CD8-positive, alpha-beta memory T cell (primary cell): ENCODE measurements at places on chromosomes 13 and 19. TPM values are rescaled to one million over a fixed set of nuclear protein-coding genes. Genes with fewer than 3 reads are reported as not detected.

- no peaks in the 10 kb centered on the region for H3K27me3 ChIP-seq
- no peak overlapping the region for H3K4me3 ChIP-seq
- H3K36me3 ChIP-seq = peaks cover 5% of the 10 kb centered on the region
- no peak for DNase-seq
- H3K27ac ChIP-seq = no peak overlapping the region
These were observed 12.0 kb downstream of the MLLT1 start for GRCh38 chr19:6267552-6268381.

DNA sequence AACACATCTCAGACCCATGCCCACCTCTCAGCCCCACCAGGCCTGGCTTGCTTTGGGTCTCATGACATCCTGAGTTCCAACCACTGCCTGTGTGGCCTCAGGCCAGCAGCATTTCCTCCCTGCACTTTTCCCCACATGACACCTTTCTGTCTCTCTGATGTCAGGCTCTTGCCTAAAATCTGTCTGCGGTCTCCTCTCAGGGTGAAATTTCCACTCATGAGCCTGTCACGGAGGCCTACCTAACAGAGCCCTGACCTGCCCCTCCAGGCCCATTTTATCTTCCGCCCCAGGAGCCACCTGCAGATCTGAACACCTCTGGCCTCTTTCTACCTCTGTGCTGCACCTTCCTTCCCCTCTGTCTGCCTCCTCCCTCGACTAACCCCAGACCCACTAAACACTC is 93.5 kb downstream of the ZDHHC20 start:
- peak; percentile 10 for DNase-seq
- H3K27me3 ChIP-seq = no peaks in the 10 kb centered on the region
- no peak overlapping the region for H3K27ac ChIP-seq
- peaks cover 8% of the 10 kb centered on the region for H3K4me1 ChIP-seq
- H3K4me3 ChIP-seq = no peak overlapping the region

DNA sequence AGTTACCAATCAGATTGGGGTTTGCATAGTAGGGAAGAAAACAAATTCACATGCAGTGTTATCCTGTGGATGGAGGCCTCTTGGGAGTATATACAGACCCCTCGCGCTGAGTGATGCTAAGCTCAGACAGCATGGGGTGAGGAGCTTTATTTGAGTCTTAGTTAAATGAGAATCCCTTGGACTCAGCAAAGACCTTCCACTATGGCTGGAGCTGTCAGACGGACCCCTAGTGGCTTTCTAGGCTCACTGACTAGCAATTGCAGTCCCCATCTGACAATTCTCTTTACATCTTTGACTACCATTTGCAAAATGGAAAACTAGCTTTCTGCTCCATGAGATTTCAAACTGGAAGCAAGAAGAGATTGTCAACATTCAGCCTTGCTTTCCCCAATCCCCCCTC is 90.4 kb downstream of the STOML3 start:
- no peak overlapping the region for H3K4me3 ChIP-seq
- H3K27me3 ChIP-seq = no peaks in the 10 kb centered on the region
- H3K27ac ChIP-seq = no peak overlapping the region
- DNase-seq = no peak
- no peaks in the 10 kb centered on the region for H3K36me3 ChIP-seq

- no peak for DNase-seq
- H3K27ac ChIP-seq = no peak overlapping the region
- H3K36me3 ChIP-seq = peaks cover 40% of the 10 kb centered on the region
- H3K4me3 ChIP-seq = no peak overlapping the region
These were observed 23.4 kb downstream of the RRAS start for GRCh38 chr19:49616532-49616931.

DNA sequence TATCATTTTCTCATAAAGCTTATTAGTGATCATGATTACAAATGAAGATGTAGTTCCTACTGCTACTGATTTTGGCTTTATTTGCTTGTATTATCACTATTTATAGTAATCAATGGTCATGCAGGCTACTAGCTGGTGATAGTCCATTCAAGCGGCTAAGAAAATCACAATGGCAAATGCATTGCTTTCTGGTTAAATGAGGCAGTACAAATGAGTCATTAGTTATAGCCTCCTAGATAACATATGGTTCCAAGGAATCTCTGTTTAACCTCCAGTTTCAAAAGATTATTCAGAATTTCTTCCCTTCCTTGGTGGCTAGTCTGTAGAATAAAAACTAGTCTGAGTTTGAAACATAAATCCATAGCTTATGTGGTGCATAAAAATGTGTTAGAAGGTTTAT is 141.3 kb upstream of the HTR2A start:
- H3K27me3 ChIP-seq = no peaks in the 10 kb centered on the region
- H3K4me1 ChIP-seq = no peaks in the 10 kb centered on the region
- H3K4me3 ChIP-seq = no peak overlapping the region
- H3K27ac ChIP-seq = no peak overlapping the region

GNG7 gene
- 0.53 TPM for total RNA-seq

- no peak for DNase-seq
- H3K27ac ChIP-seq = no peak overlapping the region
- no peak overlapping the region for H3K4me3 ChIP-seq
- no peaks in the 10 kb centered on the region for H3K36me3 ChIP-seq
- H3K4me1 ChIP-seq = no peaks in the 10 kb centered on the region
- H3K27me3 ChIP-seq = no peaks in the 10 kb centered on the region
These were observed 26.8 kb downstream of the ZNF627 start for GRCh38 chr19:11624069-11624463.

DNA sequence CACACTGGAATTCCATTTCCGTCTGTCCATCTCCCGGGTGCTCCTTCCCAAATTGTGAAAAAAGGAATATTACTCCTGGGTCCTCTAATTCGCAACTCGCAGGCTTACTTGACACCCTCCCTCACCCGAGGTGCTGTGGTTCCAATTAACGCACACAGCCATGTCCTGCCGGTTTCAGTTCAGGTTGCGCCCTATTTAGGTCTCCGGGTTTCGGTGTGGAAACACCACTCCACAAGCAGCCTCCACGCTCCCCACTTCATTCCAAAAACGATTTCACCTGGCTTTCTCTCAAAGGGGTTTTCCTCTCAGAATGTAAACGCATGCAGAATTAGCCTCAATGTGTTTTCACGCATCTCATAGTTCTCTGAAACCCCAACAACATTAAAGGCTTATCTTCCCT is 37.9 kb downstream of the NAXD start:
- H3K27me3 ChIP-seq = no peaks in the 10 kb centered on the region
- no peak overlapping the region for H3K27ac ChIP-seq
- H3K4me1 ChIP-seq = peaks cover 7% of the 10 kb centered on the region
- no peak for DNase-seq
- peaks cover 8% of the 10 kb centered on the region for H3K36me3 ChIP-seq

PRKCSH gene
- 272 TPM for total RNA-seq

GRCh38 chr13:108980237-108980636 is 350.8 kb downstream of the MYO16 start:
- no peak overlapping the region for H3K4me3 ChIP-seq
- H3K27me3 ChIP-seq = no peaks in the 10 kb centered on the region
- H3K4me1 ChIP-seq = no peaks in the 10 kb centered on the region
- no peak overlapping the region for H3K27ac ChIP-seq

PALM3 gene
- not detected for total RNA-seq

KLK6 gene
- total RNA-seq = not detected

DNA sequence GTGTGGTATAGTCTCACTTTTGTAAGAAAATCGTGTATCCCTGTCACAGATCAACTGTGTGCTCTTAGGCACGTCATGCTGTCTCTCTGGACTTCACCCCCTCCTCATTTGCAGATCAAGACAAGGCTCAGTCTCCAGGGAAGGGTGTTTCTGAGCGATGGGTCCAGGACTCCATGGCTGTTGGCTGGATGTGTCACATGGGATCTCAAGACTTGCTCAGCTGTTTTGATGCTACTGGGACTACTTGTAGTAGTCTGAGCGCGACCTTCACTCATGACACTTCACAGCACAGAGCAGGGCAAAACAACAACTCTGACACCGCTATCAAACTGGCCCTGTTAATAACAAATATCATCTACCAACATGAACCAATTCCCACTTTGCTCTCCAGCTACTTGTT is 36.2 kb downstream of the SMAD9 start:
- H3K36me3 ChIP-seq = no peaks in the 10 kb centered on the region
- no peak overlapping the region for H3K27ac ChIP-seq
- H3K27me3 ChIP-seq = no peaks in the 10 kb centered on the region
- no peaks in the 10 kb centered on the region for H3K4me1 ChIP-seq

METTL21C gene
- not detected for total RNA-seq

DNA sequence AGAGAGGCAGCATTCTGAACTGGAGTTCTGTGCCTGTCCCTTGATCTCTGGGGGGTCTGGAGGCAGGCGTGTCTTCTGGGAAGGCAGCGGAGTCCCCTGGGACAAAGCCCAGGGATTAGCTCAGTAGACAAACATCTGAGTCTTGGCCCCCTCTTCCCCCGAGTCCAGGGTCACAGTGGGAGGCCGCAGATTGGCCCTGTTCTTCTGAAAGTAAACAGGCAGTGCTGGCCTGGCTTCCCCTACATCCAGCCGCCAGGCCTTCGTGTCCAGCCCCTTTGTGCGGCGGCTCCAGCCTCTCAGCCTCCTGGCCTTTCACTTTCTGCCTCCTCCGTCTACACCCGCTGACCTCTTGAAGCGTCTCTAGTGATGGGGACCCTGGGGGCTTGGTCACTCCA is 989 bp downstream of the NFILZ start:
- no peak for DNase-seq
- no peaks in the 10 kb centered on the region for H3K36me3 ChIP-seq
- no peaks in the 10 kb centered on the region for H3K4me1 ChIP-seq
- H3K27ac ChIP-seq = no peak overlapping the region

ZNF443 gene
- total RNA-seq = 4.6 TPM

VMAC gene
- total RNA-seq = 4.1 TPM

FUT3 gene
- total RNA-seq = not detected

ARL11 gene
- 0.20 TPM for total RNA-seq

GRCh38 chr13:25171517-25172302 is at the start of gene AMER2:
Gene AMER2, minus strand, starts transcription at chr13:25172288. Its CDS starts 669 bp downstream, at chr13:25171619.
- H3K4me1 ChIP-seq = no peaks in the 10 kb centered on the region
- H3K4me3 ChIP-seq = no peak within 1 kb of the TSS
- H3K27me3 ChIP-seq = peaks cover 10% of the 10 kb centered on the region
- H3K27ac ChIP-seq = no peak within 1 kb of the TSS
- no peaks in the 10 kb centered on the region for H3K36me3 ChIP-seq

GRCh38 chr13:109728791-109729731 is 57.3 kb downstream of the IRS2 start:
- no peak overlapping the region for H3K27ac ChIP-seq
- peaks cover 3% of the 10 kb centered on the region for H3K4me1 ChIP-seq
- no peak for DNase-seq
- H3K36me3 ChIP-seq = no peaks in the 10 kb centered on the region
- H3K4me3 ChIP-seq = no peak overlapping the region

DNA sequence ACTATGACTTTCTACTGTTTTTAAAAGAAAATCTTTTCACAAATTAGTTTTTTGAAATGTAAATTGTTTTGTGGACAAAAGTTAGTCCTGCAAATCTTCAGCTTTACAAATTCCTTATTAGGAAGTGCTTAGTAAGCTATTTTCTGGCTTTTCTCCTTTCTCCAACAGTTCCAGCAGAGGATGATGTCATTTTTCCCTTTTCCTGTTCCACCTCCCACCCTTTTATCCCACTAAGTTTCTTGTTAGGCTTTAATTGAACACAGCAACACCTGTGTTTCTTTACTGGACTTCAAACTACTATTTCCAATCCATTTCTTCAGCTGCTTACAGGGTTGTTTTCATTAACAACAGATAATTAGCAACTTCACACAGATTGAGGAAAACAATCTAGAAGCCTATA is 389.2 kb downstream of the NDFIP2 start:
- no peaks in the 10 kb centered on the region for H3K4me1 ChIP-seq
- no peaks in the 10 kb centered on the region for H3K27me3 ChIP-seq
- H3K36me3 ChIP-seq = no peaks in the 10 kb centered on the region

DNA sequence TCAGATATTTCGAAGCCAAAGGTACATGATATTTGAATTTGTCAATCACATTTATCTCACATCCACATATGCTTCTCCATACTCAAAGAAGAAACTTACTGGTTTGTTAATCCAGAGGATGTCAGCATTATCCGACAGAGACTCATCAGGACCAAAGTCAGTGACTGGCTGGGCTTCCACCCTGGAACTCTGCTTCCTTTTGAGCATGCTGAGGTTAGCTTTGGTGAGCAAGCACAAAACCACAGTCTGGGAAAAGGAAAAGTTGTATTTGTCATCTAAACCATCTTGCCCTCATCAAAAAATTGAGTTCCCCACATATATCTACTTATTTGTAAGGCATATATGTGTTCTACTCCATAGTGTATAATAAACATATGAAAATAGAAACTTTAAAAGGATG is 17.4 kb downstream of the NALCN start:
- no peaks in the 10 kb centered on the region for H3K4me1 ChIP-seq
- no peak overlapping the region for H3K27ac ChIP-seq
- H3K4me3 ChIP-seq = no peak overlapping the region

GRCh38 chr19:57037556-57037955 is 82.2 kb upstream of the USP29 start:
- no peak overlapping the region for H3K4me3 ChIP-seq
- no peaks in the 10 kb centered on the region for H3K4me1 ChIP-seq
- H3K36me3 ChIP-seq = no peaks in the 10 kb centered on the region
- no peak for DNase-seq
- H3K27ac ChIP-seq = no peak overlapping the region

- no peak within 1 kb of the TSS for H3K27ac ChIP-seq
- H3K4me1 ChIP-seq = no peaks in the 10 kb centered on the region
- DNase-seq = peak; percentile 12
- no peaks in the 10 kb centered on the region for H3K36me3 ChIP-seq
- peak within 1 kb of the TSS; percentile 54 for H3K4me3 ChIP-seq
- no peaks in the 10 kb centered on the region for H3K27me3 ChIP-seq
These were observed at the start of gene ZNF878 for GRCh38 chr19:12052497-12053169. Gene ZNF878, minus strand, starts transcription at chr19:12052961. Its CDS starts 160 bp downstream, at chr19:12052801.

LILRB2 gene
- 0.24 TPM for total RNA-seq

GRCh38 chr19:8320564-8321066 is 560 bp downstream of the NDUFA7 start:
- no peaks in the 10 kb centered on the region for H3K27me3 ChIP-seq
- H3K4me3 ChIP-seq = peak overlapping the region; percentile 98
- peaks cover 33% of the 10 kb centered on the region for H3K4me1 ChIP-seq
- no peak for DNase-seq
- H3K36me3 ChIP-seq = peaks cover 6% of the 10 kb centered on the region
- H3K27ac ChIP-seq = peak overlapping the region; percentile 95
